ENCODE measurements at places on chromosomes 2 and 18.

DNA sequence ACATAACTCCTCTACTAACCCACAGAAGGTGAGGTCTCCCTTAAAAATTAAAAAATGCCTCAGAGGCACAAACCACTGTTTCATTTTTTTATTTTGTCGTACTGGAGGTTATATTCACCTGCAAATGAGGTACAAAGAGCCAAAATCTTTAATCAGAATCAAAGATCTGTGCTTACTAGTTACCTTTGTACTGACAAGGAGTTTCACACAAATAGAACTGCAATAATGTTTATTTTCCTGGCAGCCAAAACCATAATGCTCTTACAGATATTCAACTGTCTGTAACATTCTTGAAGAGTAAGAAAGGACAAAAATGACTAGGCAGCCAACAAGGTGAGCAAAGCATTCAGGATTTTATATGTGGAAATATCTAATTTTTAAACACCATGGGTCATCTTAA is 105.1 kb upstream of the NOL4 start:
- no peak for DNase-seq

DNA sequence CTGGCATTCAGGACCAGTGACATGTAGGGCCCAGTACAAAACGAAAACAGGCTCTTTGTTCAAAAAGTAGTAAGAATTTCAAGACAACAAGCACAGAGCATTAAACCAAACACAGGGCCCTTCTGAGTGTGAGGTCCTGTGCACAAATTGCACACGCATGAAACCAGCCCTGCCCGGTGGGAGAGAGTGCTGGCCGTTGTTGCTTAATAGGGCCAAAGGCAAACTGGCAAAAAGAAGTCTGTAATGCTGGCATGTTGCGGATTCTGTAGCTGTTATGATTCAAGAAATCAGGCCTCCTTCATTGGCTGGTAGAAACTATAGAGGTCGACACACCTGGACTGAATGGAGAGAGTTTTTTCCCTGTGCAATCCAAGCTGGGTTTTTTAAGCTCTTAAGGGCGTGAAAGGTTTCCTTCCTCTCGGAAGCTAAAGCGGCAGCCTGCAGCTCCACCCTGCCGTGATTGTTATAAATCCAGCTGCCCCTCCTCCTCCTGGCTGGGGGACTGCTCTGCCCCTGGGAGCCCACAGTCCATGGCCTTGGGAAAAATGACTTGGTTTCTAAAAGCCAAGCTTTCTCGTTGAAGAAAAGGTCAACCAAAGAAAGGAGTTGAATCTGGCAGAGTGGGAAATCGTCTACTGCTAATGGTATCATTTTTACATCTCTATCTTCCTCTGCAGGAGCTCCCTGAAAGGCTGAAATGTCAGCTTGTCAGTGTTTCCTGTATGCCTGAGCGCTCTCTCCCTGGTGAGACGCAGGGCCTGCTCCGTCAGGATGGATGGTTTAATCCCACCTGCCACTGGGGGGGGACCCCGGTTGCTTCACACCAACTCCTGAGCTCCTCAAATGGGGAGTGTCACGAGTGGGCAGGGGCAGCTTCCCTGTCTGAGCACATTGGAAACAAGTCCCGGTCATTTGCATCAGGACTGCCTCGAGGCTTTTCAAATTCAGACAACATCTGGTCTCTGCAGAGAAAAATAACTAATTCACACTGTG is 143.6 kb downstream of the ALPK2 start:
- no peak for DNase-seq

GRCh38 chr2:15146960-15147359 is 414.2 kb downstream of the NBAS start:
- no peak for DNase-seq

GRCh38 chr2:173982918-173983317 is 17.7 kb upstream of the SP3 start:
- DNase-seq: no peak

DNA sequence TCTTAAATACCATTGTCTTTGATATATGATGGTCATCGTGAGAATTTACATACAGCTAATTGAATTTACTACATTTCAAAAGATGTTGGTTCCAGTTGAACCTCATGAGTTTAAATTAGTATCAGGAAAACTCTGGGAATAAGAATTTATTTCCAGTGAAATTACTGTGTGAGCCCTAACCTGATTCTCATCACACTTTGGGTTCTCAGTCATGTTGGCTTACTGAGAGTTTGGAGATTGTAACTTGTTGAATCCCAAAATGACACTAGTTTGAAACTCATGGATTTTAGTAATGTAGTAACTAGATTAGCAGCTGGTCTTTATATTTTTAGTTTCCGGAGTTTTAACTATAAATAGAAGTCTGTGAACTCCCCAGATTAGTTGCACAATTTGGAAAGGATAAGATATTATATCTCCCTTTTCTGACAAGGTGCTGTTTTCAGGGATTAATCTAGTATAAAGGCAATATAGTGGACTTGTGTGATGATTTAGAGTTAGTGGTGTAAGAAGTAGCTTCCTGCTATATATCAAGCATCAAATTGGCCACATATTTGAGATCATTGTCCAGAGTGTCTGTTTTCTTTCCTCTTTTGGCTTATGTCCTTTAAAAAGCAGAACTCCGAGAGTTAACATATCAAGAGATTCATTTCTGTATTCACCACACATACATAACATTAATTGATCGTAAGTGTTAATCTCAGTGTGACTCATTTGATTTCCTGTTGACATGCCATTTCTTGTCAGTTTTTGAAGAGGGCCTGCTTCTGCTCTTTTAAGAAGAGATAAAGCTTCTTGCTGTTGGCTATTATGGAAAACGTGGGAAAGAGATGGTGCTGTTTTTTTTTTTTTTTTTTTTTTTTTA is 15.7 kb downstream of the NDUFV2 start:
- no peak for DNase-seq

GRCh38 chr18:46062781-46063180 is 9.3 kb downstream of the PSTPIP2 start:
- DNase-seq: no peak

DNA sequence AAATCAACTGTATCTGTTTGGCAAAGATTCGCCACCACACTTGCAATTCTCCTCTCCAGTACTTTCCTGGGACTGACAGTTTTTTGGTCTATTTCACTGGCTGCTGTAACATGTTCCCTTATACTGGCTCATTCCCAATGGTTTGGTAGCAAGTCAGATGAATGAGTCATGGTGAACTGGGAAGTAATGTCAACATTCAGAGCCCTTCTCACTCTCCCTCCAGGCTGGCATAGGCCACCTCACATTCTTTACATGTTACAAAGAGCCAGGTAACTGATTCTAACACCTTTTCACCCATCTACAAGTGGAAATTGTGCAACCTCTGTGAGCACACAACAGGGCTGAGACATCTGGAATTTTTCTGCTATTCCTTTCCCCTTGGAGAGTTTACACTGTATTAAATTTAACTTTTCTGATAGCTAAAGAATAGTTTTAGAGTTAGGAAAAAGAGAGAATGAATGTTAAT is 111.3 kb upstream of the TLK1 start:
- no peak for DNase-seq

GRCh38 chr2:150520033-150520432 is 32.6 kb upstream of the RND3 start:
- DNase-seq: no peak

- DNase-seq: no peak
These were observed 51.4 kb upstream of the EML6 start for GRCh38 chr2:54671875-54672589.

Measured in esophagus squamous epithelium (tissue), 5 donors.